ENCODE measurements at places on chromosomes 12 and 14. TPM values are rescaled to one million over a fixed set of nuclear protein-coding genes. Genes with fewer than 3 reads are reported as not detected.

Gene CS
- 75.9 TPM for total RNA-seq

GRCh38 chr12:3047961-3048360 is 29.2 kb upstream of the TSPAN9 start:
- no peak for DNase-seq

Gene GPR68
- total RNA-seq: 0.66 TPM

- no peak for DNase-seq
Measured at GRCh38 chr12:114403011-114403689, 2.8 kb downstream of the TBX5 start.

DNA sequence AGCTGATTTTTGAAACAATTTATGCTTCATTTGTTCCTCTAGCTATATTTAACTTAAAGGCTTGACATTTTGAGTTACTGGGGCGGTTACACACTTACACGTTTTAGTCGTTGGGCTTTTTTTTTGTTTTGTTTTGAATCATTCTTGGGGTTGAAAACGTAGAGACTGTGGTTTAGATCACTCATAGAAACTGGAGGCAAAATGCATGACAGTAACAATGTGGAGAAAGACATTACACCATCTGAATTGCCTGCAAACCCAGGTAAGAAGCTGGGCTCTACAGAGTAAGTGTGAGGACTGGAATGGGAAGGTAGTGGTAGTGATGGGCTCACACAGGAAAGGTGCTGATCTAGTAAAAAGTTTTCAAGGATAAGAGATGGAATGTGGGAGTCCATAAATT is at the start of gene CLEC2D:
CLEC2D (plus strand) TSS at position 180 of the 400 bp plus-strand sequence; CDS start at position 202, 22 bp downstream.
- no peak for DNase-seq

Gene AMDHD1
- 0.55 TPM for total RNA-seq

Gene B3GNT4
- under 0.01 TPM for total RNA-seq
